T-helper 2 cell (primary cell): ENCODE measurements at places on chromosomes 1 and 21.

DNA sequence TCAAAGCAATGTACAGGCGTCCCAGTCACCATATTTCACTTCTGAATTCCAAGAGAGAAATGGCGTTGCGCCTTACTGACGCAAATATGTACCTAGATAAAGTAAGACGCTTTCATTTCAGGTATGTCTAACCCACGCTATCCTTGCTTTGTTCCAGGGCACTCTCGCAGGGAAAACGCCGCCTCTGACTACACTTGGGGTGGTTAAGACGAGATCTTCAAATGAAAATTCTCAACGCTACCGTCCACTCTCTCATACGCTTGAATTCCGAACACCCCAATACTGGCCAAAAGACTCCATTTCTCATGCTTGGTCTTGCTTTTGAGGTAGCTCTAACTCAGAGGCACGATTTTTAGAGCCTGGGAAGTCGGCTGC lies 736 bp upstream of the ZMPSTE24 start:
- peak; percentile 6 for DNase-seq

DNA sequence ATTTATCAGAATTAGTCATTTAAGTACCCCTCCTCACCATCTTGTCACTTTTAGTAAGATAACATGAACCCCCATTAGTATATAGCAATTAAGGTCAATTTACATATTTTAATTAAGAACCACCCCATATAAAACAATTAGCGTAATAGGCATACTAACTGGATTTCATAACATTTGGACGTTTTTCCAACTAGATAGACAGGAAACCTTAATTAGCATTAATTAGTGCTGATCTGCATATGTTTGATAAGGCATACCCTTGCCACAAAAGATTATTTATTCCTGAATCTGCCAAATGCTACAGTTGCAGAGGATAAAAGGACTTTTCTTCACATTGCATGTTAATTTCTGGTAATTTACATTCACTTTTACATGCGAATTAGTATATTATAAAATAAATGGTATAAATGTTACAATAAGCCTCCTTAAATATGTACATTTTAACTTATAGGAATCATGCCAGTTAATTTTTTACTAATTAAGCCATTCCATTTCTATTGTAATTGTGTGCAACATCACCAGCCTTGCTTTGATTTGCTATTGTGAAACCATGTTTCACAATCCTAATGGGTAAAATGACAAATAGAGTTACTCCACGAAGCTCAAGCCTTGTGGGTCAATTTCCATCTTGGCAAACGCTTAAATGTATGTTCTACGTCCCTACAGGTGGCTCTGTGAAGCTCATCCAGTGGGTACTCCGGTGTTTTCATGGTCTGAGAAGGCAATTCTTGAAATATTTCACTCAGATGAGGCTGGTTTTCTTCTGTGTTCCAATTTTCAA lies 469.6 kb downstream of the DPYD start:
- no peak for DNase-seq

DNA sequence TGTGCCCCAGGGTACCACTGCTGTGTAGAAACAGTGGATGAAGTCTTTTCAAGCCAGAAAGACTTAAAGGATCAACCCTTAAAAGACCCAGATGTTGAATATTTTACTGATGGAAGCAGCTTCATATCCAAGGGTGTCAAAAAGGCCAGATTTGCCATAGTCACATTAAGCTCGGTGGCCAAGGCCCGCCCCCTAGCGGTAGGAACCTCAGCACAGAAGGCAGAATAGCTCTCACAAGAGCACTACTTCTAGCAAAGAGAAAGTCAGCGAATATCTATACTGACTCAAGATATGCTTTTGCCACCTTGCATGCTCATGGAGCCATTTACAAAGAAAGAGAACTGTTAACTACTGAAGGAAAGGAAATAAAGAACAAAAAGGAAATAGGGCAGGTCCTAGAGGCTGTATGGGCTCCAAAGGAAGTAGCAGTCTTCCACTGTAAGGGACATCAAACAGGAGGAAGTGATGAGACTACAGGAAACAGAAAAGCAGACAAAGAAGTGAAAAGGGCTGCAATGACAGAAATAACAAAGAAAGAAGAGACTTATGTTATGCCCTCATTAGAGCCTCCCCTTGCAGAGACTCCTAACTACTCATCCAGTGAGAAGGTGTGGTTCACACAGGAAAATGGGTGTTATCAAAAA lies 90.5 kb downstream of the LIPI start:
- no peak for DNase-seq

DNA sequence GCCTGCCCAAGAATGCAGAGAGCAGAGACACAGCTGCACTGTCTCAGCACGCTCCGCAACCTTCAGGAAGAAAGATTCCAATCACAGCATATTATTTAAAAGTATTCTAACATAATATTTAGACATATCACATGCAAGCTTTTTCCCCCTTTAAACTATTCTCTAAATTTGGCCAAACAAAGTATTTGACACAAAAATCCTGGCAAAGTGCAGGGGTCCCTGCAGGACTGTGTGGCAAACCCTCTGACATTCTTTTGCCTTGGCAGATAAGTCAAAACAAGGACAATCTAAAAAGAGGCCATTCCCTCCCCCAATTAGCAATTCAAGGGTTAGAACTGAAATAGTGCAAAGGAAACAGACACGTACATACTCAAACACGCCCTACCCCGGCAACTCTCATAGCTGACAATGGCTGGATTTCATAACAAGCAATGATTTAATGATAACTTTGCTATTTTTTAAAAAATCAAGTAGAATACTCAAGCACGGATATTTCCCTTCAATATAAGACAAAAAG lies 225.3 kb downstream of the MRPL39 start:
- DNase-seq: no peak

GRCh38 chr1:200640963-200641401 lies 20.4 kb upstream of the KIF14 start:
- DNase-seq: no peak

DNA sequence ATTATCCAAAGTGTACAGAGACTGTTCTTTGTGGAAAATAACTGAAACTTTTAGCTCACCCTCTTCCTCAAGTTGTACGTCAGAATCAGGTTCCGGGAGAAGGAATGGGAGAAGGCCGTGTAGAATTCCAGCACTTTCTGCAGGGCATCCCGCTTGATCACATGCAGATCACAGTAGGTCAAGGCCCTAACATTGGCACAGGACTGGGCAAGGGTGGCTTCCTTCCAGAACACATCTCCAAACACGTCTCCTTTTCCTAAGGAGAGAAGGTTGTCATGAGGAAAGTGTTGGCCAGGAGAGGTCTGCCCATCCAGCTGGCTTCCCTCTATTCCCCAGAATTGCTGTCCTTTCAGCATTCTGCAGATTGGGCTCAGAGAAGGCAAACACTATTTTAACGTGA lies 358.7 kb downstream of the KCNH1 start:
- no peak for DNase-seq

- no peak for DNase-seq
Measured at GRCh38 chr1:245488346-245489129, 333.8 kb downstream of the KIF26B start.

- DNase-seq: no peak
Measured at GRCh38 chr1:55385402-55386018, 170.3 kb upstream of the USP24 start.

DNA sequence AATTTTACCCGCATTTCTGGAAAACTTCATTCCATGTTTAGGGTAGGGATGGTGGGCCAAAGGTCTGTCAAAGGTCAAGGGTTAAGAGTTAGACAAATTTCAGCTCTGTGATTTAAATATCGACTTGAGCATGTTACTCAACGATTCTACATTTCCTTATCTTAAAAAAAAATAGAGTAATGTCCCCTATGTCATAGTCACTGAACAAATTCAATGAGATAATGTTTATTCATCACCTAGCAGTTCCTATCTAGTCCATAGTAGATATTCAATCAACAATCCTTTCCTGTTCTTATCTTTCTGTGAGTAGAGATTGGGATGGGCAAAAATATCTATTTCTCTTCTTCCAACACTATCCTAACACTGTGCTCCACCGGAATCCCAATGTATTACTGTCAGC lies 1.1 kb upstream of the DYNLT5 start:
- DNase-seq: no peak

GRCh38 chr1:229508823-229509337 lies 739 bp upstream of the NUP133 start:
- no peak for DNase-seq

DNA sequence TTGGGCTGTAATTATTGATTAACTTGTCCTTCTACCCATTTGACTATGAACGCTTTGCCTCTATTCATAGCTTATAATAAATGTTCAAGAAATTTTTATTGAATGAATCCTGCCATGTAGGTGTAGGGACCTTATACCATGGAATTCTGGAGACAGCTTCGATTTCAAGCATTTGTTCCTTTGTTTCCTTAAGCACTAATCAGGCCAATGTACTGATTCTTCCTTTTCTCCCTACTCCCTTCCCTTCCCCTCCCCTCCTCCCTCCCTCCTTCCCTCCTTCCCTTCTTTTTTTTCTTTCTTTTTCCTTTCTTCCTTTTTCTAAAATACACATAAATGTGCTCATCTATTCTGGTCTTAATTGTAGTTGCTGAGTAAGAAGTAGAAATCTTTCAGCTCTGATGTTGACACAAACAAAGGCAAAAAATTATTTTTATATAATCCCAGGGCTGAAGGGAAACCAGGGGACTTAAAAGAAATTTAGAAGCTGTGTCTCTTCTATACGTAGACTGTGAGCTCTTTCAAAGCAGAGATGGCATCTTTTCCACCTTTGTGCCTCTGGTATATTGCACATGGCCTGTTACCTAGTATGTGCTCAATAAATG lies 24.9 kb upstream of the DNM3 start:
- DNase-seq: no peak

DNA sequence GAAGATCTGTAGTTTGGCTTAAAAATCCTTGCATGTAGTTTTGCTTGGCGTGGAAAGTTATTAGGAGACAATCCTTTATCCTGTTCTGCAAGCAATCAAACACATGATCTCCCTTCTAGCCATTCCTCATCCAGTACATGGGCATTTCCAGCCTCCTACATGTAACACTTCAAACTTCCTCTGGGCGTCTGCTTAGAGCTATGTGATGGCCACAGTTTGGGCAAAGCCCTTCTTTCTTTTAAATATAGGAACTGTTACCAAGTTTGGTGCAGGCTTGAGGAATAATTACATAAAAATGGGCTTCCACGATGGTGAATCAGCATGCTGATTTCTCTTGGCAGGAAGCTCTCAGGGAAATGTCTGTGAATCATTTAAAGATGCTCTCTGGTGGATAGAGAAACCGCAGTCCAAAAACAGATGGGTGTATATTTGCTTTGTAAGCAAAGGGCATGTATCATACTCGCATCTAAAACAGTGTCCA lies 176.9 kb upstream of the FMN2 start:
- no peak for DNase-seq

- DNase-seq: no peak
Measured at GRCh38 chr21:31531967-31532366, 127.5 kb upstream of the SOD1 start.

DNA sequence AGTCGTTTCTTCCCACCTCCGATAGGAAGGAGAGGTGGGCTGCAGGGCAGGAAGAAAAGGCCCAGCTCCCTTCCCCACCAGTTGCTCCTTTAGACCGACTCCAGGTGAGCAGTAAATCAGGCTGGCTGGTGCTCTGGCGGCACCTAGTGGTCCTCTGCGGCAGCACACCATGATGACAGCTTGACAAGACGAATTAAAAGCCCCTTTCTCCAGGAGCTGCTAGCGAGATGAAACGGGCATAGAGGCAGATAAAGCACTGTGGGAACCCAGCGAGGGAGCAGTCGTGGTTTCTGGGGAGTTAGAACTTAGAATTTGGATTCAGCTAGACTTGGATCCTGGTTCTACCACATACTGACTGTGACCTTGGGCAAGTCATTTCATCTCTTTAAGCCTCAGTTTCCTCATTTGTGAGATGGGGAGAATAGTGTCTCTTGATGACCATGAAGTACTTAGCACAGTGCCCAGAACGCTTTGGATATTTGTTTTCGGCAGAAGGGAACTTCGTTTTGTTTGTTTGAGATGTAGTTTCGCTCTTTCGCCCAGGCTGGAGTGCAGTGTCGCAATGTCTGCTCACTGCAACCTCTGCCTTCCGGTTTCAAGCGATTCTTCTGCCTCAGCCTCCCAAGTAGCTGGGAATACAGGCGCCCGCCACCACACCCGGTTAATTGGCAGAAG lies 21.8 kb upstream of the COL9A2 start:
- DNase-seq: peak; percentile 79

DNA sequence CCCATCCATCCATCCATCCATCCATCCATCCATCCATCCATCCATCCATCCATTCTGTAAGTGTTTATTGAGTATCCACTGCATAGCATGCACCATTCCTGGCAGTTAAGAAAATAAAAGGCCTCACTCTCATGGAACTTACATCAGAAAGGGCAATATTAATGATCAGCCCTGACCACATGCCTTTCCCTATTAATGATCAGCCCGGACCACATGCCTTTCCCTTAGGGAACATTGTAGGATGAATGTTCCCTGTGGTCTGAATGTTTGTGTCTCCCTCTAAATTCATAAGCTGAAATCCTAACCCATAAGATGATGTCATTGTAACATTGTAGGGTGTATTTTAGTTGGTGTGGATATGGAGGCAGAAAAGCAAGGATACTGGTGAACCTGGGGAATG lies 365.8 kb downstream of the KIF26B start:
- no peak for DNase-seq

DNA sequence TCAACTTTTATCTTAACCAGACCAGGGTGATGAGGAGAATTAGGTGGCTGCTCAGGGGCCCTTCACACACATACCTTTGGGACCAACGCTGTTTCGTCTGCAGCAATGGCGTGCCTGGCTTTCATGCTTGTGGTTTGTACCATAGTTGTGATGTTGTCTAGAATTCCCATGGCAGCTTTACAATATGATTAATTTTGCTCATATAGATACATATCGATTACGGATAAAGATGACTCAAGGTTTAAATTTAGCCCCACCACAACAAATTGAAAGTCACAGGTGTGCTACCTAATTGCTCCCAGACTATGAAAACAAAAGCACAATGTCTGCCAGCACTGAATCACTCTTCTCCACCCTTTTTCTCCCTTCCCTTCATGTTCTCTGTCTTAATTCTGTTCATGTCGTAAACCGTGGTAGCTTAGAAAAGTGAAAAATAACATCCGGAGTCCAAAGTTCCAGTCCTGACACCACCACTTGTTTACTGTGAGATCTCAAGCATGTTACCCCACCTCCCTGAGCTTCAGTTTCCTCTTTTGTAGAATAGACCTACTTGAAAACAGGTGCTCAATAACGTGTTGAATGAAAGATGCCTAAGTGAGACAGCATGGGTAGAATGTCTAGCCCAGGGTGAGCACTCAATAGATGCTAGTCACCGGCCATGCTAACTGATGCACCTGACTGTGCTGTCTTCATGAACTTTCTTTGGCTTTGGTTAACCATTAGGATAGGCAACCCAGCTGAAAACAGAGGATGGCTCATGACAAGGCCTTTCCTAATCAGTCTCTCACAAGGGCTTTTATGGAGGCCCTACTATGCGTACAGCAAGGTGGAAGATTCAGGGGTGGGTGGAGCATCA lies 22.1 kb upstream of the JUN start:
- DNase-seq: no peak

GRCh38 chr1:162823771-162824525 lies 33.4 kb downstream of the HSD17B7 start:
- no peak for DNase-seq
